Colonic mucosa (tissue), 4 donors: ENCODE measurements at places on chromosomes 16 and 17. TPM values are rescaled to one million over a fixed set of nuclear protein-coding genes. Genes with fewer than 3 reads are reported as not detected.

GRCh38 chr16:79318143-79318899 lies 282.2 kb downstream of the MAF start:
- DNase-seq: no peak

GRCh38 chr17:73678999-73679398 lies 34.8 kb upstream of the SDK2 start:
- DNase-seq: no peak

- DNase-seq: no peak
These were observed 6.2 kb upstream of the TMEM92 start for GRCh38 chr17:50268026-50268425.

RHBDL1 gene
- total RNA-seq: 4.0 TPM

CDH1 gene
- total RNA-seq: 494 TPM

MYH2 gene
- 0.48 TPM for total RNA-seq

- no peak for DNase-seq
These were observed 12.1 kb upstream of the SPATA32 start for GRCh38 chr17:45274033-45274432.

DNA sequence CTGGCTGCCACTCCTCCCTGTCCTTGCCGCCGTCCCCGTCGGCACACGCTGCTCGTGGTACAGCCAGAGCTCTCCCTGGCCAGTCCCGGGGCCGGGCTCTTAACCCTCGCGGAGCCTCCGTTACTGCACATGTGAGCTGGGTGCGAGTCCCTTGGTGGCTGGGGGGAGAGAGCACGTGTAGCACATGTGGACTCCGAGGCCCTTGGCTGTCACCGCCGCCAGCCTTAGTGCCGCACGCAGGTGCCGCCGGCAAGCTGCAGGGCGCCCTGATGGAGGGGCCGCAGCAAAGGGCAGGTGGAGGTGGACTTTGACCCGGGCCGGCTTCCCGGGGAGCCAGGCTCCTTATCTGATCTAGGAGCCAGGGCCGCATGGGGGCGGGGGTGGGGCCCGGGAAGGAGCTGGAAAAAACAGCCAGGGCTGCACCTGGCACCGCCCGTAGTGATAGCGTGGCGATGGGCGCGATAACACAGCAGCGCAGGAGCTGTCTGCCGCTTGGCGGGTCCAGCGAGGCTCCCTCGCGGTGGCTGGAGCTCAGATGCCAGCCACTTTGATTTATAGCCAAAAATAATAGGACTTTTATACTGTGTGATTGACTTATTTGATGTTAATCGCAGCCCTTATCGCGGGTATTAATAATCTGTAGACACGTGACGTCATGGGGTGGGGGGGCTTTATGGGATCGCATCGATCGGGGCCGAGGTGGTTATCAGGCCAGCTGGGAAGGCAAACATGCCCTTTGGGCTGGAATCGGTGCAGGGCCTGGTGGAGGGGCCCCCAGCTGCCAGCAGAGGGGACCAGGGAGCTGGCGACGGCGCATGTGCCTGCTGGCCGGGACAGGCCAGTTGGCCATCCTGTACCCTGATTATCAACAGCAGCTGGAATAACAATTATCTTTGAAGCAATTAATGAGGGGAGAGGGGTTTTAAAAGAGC lies 35.1 kb downstream of the ZFPM1 start:
- DNase-seq: peak; percentile 96

PKD1 gene
- 83.5 TPM for total RNA-seq
